CD8-positive, alpha-beta memory T cell (primary cell): ENCODE measurements at places on chromosomes 3 and 15.

DNA sequence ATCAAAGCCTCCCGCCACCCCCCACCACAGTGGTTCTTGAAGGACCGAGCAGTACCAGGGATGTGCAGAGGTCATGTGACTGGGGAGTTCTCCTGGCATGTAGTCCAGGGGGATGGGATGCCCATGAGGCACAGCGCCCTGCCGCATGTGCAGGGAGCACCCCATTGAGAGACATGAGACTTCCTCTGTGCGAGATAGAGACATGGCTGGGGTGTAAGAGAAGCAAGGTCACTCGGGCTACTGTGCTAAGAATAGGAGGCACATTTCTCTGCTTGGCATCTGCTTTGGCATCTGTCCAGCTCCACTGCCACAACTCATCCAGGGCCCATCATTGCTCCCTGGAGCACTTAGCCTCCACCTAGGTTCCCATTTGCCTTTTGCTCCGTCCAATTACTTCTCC, 2.4 kb upstream of the CYP1A1 start:
- DNase-seq, result no peak

GRCh38 chr15:36917411-36918267, 182.7 kb downstream of the MEIS2 start:
- DNase-seq, result no peak

GRCh38 chr15:71355268-71355667, 240.0 kb downstream of the THSD4 start:
- no peak for DNase-seq

DNA sequence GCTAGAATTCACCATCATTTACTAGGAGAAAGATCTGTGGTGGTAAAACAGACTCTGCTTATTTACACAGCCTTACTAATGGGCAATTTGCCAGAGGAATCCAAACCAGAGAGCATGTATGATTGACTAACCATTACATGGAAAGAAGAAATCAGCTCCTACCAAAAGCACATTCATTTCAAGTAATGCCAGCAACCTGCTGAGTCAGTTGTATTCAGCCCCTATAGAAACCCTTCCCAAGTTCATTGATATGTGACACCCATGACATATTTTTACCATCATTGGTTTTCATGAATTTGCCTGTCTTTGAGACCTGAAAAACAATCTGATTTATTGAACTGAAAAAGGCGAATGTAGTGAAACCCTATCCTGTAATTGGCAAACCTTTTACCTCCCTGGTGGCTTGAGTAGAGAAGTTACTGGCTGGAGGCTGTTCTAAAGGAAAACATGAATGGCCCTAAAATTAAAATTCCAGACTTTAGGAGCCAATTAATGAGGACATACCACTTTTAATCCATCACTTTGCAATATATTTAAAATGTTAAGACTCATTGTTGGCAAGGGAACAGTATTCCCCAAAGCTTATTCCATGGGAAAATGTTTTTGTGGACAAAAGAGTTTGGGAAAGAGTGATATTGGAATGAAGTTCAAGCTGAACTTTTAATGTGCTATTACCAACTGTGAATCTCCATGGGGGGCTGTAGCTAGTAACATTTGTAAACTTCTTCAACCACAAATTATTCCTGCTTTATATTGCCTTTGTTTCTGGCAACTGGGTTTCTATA, 542.9 kb downstream of the FHIT start:
- no peak for DNase-seq

DNA sequence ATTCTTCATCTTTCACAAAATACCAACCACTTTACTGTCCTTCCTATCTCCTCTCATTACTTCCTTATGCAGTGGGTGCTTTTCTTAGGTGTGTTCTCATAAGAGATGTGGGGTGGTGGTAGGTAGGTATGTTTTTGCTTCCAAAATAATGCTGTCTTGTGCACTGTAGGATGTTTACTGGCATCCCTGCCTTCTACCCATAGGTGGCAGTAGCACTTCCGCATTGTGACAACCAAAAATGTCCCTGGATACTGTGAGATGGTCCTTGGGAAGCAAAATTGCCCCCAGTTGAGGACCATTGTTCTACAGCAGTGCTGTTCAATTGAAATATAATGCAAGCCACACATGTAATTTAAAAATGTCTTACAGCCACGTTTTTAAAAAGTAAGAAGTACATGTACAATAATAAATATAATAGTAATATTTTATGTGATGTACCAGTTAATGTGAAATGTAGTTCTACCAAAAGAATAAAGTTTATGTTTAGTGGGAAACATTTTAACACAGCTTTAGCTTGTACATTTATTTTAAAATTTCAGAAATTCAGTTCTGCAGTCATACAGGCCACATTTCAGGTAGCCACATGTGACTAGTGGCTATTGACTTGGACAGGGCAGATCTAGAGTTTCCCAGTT, 75.2 kb downstream of the NEO1 start:
- peak; percentile 0 for DNase-seq

DNA sequence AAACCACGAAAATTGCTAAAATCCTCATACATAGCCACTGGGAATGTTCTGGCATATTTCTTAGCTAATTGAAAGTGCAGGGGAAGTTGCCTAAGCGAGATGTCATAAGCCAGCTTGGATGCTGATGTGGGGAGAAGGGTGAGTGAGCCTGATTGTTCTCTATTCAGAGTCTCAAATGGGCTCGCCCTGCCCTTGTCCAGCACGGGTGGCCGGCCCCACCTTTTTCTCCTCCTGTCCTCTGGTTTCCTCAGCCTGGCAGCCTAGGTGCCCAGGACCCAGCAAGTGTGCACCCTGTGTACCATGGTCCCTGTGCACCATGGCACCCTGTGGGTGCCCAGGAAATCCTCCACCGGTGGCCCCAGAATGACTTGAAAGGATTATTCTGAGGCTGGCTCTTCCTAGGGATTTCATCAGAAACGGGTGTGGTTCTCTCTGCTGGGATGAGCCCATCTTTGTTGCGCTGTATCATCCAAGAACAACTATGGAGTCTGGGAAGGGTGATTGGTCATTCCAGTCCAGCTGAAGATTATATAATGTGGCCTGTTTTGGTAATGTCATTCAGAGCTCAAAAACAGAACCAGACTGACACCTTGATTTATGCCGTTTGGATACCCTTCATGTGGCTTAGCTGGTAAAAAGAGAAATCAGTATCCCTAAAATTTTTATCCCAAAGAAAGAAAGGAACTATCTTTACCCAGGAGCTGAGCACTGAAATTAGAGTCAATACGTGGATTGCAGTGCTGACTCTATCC, 150.8 kb upstream of the BHLHE40 start:
- DNase-seq, result no peak

- DNase-seq, result no peak
Measured at GRCh38 chr3:170247875-170248274, 25.7 kb downstream of the PRKCI start.

DNA sequence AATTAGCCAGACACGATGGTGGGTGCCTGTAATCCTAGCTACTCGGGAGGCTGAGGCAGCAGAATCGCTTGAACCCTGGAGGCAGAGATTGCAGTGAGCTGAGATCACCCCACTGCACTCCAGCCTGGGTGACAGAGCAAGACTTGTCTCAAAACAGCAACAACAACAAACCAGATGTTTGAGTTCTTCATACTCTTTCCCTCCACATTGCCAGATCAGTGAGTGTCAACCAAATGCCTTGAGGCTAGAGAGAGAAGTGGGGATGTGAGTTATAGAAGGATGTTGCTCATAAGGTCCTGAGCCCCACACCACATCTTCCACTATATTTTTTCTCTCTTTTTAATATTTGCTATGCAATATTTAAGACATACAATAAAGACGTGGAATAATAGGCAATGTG, 19.8 kb downstream of the MAPKBP1 start:
- no peak for DNase-seq

DNA sequence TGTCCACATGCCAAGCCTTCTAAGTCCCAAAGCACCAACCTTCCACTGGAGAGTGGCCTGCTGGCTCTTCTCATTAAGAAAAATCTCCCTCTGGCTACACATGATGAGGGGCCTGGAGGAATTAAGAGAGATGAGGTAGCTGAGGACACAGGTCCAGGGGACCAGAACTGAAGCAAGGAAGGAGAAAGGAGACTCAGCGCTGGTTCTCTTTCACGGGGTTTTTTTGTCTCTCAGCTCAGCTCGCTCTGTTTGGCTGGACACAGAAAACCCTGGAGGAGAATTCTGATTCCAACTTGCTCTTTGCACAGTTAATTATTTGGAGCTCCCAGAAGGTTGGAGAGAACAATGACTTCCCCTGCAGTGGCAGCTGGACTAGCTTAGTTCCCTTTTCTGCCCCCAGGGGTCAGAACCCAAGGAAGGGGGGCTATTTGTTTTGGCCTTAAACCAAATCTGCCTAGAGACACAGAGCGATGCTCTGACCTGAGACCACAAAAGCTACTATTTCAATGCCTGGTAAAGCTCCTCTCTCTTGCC, 507.6 kb downstream of the FHIT start:
- no peak for DNase-seq

DNA sequence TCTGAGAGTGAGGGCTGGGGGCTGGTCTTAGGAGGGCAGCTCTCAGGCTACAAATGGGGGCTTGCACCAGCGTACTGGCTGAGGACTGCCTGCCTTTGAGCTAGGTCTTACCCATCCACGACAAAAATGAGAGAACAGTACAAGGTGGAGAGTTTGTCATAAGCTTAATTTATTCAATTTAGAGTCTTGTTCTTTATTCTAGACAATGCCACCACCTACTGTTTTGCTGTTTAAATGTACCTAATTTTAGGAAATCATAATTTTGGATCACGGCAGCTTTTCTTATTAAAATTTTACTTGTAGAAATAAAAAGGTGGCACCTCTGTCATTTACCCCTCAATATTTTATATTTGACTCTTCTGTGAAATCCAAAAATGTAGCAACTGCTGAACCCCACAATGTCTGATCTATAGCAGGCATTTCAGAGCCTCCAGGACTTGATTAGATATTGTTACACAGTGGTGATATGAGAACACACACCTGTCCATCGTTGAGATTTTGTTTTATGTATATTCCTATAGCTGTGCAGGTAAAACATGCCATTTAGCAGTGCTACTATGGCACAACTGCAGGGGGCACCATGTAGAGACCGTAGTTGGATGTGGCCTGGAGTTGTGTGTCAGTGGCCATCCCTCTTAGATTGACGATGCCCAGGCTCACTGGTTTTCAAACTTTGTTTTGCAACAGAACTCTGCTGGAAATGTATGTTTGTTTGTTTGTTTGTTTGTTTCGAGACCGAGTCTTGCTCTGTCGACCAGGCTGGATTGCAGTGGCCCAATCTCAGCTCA, 88.6 kb downstream of the SLCO3A1 start:
- no peak for DNase-seq

DNA sequence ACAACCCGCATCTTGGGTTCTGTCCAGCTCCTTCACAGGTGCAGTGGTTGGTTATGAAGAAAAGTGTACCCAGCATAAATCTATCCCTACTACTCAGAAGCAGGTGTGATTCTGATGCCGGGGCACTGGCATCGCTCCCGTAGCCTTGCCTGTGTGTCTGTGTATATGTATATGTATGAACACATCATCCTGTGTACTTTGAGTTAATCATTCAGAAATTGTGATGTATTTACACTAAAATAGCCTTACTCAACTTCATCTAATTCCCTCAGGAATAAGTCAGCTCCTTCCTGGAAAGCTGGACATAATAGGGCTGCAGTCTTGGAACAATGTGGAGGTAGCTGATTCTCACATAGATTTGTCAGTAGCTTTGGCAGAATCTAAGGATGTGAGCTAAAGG, 6.7 kb upstream of the ZBED2 start:
- no peak for DNase-seq

- DNase-seq, result no peak
Measured at GRCh38 chr15:37028625-37029296, 71.6 kb downstream of the MEIS2 start.

DNA sequence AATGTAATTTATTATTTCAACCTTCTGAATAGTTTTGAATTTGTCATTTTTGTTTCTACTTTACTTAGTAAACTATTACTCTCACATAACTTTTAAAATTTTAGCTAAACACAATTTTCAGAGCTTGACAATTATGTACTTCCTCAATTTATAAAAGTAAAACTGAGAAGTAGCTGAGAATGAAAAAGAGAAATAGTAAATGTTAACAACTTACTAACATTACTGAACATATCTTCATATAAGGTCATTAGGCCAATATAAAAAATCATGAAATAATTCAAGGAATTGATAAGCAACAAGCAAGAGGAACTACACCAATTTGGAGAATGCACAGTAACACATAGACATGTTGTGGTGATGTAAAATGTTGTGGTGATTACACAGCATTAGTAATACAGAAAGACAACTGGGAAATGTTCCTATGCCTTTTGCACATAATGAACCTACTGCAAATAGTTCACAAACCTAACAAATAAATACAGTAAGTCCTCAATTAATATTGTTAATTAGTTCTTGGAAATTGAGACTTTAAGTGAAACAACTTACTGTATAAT, 137.9 kb downstream of the CBLB start:
- DNase-seq, result no peak

DNA sequence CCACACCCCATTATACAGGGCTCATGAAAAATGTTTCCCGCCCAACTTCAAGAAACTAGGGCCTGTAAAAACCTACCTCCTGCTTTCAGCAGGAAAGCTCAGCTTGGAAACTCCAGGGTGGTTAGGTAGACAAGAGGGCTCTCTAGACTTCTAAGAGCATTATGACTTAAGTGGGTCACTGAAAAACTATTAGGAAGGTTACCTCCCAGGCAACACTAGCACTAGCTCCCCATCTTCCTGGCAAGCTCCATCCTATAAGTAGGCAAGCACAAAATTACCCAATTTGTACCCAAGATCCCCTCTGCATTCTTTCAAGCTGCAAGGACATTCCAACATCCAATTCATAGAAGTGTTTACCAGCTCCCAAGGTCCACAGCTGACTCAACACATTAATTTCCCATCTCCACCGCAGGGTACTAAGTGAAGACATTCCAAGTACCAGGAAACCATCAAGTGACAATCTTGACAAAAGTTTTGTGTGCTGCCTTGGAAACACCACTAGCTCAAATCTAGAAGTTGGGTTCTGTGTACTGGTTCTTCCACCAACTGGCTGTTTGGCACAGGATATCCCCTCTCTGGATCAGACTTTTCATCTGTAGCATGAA, 46.9 kb downstream of the WNT5A start:
- DNase-seq, result no peak

DNA sequence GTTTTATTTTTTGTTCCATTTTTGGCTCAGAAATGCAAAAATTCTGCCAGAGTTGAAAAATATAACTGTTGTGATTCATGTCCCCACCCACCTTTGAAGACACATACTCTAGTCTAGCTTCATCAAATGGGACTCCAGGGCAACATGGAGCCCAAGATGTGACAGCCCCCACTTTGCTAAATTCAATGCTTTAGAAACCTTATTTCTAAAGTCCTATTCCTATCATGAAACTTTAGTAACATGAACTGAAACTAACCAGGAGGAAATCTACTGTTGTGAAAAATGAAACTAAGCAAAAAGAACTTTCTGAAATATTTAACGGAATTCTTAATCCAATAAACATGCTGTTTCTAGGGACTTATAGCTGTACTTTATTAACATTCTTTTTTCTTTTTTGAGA, 20.3 kb downstream of the UBP1 start:
- no peak for DNase-seq
